ENCODE measurements at places on chromosomes 4 and X. TPM values are rescaled to one million over a fixed set of nuclear protein-coding genes. Genes with fewer than 3 reads are reported as not detected.

ZAR1 gene
- total RNA-seq: 0.12 TPM

- DNase-seq: no peak
Observed at GRCh38 chr4:8738471-8738931, 133.1 kb downstream of the HMX1 start.

DNA sequence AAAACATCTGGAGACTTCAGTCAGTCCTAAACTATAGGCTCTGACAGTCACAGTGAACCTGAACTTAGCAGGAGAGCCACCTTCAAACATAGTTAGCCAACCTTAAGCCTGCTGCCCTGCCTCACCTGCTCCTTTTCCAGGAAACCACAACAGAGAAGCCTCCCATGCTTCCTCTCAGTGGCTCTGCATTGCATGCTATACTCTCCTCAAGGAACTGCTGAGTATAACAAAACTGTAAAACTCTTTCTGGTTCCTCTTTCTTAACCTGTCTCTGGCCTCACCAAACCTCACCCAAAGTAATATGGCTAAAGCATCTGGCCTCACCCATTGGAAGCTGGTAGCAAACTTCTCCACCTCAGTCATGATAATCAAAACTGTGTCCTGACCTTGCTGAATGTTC, 122.1 kb downstream of the ANKRD50 start:
- DNase-seq: no peak

- no peak for DNase-seq
Observed at GRCh38 chr4:113020966-113021365, 28.5 kb upstream of the ANK2 start.

YY2 gene
- total RNA-seq: 1.4 TPM

POLA1 gene
- total RNA-seq: 28.6 TPM

GRCh38 chrX:148662014-148662413, 161.6 kb downstream of the AFF2 start:
- DNase-seq: no peak

IL3RA gene
- not detected for total RNA-seq

DNA sequence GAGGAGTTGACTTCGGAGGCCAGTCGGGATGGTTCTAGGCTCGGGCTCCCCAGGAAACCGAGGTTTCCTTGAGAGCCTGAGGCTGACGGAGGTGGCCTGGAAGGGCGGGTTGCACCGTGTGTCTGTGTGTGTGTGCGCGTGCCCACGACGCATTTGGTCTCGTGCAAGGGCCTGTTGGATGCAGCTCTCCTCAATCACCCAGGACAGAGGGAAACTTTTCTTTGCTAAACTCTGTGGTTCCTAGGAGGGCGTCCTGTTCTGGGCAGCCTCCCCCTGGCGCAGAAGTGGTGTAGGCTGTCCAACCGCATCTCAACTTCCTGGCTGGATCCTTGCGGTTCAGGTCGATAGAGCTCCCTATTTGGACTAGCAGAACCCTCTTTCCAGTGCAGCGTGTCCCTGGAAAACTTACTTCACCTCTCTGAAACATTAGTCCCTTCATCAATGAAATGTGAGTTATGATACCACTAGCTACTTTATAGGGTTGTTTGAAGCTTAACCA, 973 bp downstream of the STK32B start:
- DNase-seq: peak; percentile 57

GPR143 gene
- total RNA-seq: 4.3 TPM

GRCh38 chrX:108167211-108167872, 75.8 kb downstream of the ATG4A start:
- DNase-seq: peak; percentile 58

JADE3 gene
- 5.8 TPM for total RNA-seq

GRCh38 chr4:53907772-53908171, 156.6 kb downstream of the CHIC2 start:
- no peak for DNase-seq

DNA sequence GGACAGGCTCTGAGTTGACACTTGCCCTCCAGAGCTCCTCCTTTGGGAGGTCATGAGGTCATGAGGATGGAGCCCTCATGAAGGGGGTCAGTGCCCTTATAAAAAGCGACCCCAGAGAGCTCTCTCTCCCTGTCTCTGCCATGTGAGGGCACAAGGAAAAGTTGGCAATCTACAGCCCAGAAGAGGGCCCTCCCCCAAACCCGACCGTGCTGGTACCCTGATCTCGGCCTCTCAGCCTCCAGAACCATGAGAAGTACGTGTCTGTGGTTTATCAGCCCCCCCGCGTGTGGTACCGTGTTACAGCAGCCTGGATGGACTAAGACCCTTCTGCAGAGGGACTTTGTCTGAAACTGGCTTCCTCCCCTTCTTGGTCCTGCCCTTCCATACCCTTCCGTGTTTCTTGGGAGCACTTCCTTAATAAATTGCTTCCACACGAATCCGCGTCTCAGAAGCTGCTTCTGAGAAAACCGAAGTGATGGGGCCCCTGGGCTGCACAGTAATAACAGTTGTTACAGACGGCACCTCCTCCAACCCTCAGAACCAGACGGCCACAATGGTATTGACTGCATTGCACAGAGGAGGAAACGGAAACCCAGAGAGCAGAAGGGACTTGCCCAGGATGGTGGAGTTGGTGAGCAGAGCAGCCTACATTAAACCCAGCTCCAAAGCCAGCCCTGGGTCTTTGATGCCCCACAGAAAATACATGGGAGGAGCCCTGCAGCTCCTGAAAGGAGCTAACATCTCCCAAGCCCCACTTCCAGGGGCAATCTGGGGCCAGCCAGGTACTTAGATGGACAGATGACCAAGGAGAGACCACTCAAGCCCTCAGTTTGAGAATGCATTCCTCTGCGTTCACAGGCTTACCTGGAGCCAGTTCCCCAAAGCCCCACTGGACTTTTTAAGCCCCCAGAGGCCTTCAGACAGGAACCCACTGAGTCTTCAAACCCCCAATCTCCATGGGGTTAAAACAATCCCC, 242.7 kb downstream of the BCOR start:
- no peak for DNase-seq

- DNase-seq: peak; percentile 85
Observed at GRCh38 chrX:47623540-47624027, 3.9 kb upstream of the SYN1 start.

- no peak for DNase-seq
Observed at GRCh38 chr4:151263455-151263854, 13.5 kb upstream of the PRSS48 start.

DNA sequence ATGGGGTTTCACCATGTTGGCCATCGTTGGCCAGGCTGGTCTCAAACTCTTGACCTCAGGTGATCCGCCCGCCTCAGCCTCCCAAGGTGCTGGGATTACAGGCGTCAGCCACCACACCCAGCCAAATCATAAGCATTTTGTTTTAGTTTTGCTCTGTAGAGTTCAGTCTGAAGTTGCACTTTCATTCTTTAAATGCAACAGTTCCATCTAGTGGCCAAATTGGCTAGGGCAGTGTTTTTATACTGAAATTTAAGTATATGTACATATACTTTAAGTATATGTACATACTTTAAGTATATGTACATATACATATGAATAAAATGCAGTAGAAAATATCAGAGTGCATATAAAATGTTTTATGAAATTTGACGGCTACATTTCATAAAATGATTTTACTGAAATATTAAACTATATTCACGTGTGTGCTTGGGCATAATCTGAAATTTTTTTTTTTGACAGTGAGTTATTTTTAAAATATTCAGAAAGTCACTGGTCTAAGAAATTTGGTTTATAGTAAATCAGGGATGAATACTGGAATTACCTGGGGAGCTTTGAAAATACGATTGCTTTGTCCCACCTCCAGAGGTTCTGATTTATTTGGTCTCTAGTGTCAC, 145.5 kb downstream of the NWD2 start:
- peak; percentile 42 for DNase-seq

GRCh38 chr4:147370473-147370872, 110.4 kb upstream of the EDNRA start:
- peak; percentile 59 for DNase-seq

BGN gene
- total RNA-seq: 6.6 TPM

FLNA gene
- 375 TPM for total RNA-seq

GRCh38 chrX:17812763-17813162, 48.3 kb downstream of the RAI2 start:
- DNase-seq: no peak

- DNase-seq: no peak
Observed at GRCh38 chr4:3423952-3424351, 17.8 kb upstream of the HGFAC start.

CD38 gene
- 0.10 TPM for total RNA-seq

SYTL4 gene
- total RNA-seq: 1.3 TPM

TMSB15C gene
- total RNA-seq: 3.0 TPM

DNA sequence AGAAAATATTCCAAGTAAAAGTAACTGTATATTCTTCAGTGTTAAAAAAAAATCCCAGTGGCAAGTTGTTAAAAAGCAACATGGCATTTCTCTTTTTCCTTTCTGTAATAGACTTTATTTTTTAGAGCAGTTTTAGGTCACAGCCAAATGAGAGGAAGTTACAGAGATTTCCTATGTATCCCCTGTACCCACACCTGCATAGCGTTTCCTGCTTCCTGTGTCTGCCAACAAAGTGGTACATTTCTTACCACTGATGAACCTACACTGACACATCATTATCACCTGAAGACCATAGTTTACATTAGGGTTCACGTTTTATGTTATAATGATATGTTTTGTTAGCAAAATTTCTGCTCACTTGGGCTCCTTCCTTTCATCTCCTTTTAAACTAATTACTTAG, 124.7 kb downstream of the GPAT3 start:
- no peak for DNase-seq

DNA sequence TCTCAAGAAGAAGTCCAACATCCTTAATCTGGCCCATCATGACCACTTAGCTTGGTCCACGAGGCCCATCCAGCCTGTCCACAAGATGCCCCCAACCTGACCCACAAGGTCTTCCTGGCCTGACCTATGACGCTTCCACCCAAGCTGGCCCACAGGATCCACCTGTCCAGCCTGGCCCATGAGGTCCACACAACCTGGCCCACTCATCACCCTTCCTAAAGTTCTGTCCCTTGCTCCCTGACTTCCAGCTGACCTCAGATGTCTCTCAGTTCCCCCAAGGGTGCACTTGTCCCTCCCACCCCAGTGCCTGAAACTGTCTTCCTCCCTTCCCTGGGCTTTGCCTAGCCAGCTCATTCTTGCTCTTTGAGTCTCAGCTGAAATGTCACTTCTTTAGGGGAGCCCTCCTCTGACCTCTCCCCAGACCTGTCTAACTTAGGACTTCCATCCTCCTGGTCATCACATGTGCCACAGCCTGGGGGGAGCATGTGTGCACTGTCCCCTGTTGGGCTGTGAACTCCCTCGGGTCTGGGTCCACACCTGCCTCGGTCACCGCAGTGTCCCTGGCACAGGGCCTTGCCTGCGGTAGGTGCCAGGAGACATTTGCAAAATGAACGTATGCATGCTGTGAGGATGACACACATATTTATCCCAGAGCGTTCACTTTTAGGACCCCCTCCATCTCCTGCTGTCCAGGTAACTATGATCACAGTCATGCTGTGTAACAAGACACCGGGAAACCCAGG, 61.7 kb downstream of the EVC start:
- no peak for DNase-seq

SPOCK3 gene
- not detected for total RNA-seq

- DNase-seq: no peak
Observed at GRCh38 chr4:56276547-56276946, 110.7 kb downstream of the AASDH start.

ENAM gene
- not detected for total RNA-seq

CENPVL2 gene
- not detected for total RNA-seq

- no peak for DNase-seq
Observed at GRCh38 chr4:133465022-133465421, 315.9 kb downstream of the PCDH10 start.

IKBKG gene
- 16.5 TPM for total RNA-seq

SPATA4 gene
- not detected for total RNA-seq

- peak; percentile 96 for DNase-seq
Observed at GRCh38 chr4:155889031-155889793, 14.3 kb upstream of the TDO2 start.

CT45A2 gene
- not detected for total RNA-seq

DNA sequence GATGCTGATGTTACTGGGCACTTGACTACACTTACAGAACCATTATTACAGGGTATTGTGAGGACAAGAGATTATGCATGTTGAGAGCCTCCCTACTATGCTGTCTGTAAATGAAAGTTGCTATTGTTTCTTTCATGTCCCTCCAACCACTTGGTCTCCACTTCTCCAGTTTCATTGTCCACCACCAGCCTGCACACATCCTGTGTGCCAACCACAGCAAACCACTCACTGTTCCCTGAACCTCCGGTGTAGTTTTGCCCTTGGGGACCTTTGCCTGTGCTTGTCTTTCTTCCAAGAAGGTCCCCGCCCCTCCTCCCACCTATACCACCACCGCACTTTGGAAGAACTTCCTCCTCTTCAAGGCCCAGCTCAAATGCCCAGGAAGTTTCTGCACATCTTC, 43.1 kb upstream of the AFF2 start:
- peak; percentile 26 for DNase-seq

- DNase-seq: no peak
Observed at GRCh38 chr4:115334736-115335411, 221.5 kb upstream of the NDST4 start.

DNA sequence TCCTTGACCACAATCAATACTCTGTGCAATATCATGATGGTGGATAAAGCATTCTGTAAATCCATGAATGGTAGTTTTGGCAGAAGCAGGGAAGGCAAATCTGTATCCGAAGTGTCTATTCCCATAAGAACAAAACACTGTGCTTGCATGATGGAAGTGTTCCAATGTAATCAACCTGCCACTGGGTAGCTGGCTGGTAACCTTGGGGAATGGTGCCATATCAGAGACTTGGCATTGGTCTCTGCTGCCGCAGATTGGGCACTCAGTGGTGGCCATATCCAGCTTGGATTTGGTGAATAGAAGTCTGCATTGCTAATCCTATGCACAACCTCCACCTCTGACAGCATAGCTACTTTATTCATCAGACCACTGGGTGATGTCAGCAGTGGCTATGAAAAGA, 114.3 kb upstream of the EMCN start:
- DNase-seq: no peak

GRCh38 chrX:154468217-154468616, 10.1 kb downstream of the PLXNA3 start:
- DNase-seq: no peak

MYOZ2 gene
- 0.29 TPM for total RNA-seq

ASB9 gene
- 12.3 TPM for total RNA-seq

TRAM1L1 gene
- total RNA-seq: 3.5 TPM

GRCh38 chrX:108304210-108304609, 134.0 kb downstream of the COL4A6 start:
- DNase-seq: no peak

S100G gene
- total RNA-seq: not detected

- DNase-seq: no peak
Observed at GRCh38 chr4:182267048-182267447, 23.8 kb downstream of the TENM3 start.

DNA sequence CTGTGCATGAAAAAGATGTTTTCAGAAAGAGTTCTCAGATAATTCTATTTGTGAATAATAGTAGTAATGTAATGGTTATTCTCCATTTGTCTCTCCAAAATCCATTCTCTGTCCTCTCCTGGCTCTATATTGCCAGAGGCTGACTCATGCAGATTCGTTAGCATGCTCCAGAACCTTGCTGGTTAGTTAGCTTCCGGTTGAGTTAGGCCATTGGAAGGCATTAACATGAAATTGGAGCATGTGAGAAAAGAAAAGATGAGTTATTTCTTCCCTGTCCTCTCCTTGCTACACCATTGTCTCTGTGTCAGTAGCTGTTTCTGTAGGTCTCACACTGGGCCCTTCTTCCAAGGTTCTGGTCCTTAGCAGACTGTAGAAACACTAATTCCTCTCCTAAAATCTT, 23.5 kb upstream of the PRDM8 start:
- peak; percentile 75 for DNase-seq

- DNase-seq: no peak
Observed at GRCh38 chrX:24203072-24203808, 53.7 kb downstream of the ZFX start.
